ENCODE measurements at places on chromosomes 16 and 17.

DNA sequence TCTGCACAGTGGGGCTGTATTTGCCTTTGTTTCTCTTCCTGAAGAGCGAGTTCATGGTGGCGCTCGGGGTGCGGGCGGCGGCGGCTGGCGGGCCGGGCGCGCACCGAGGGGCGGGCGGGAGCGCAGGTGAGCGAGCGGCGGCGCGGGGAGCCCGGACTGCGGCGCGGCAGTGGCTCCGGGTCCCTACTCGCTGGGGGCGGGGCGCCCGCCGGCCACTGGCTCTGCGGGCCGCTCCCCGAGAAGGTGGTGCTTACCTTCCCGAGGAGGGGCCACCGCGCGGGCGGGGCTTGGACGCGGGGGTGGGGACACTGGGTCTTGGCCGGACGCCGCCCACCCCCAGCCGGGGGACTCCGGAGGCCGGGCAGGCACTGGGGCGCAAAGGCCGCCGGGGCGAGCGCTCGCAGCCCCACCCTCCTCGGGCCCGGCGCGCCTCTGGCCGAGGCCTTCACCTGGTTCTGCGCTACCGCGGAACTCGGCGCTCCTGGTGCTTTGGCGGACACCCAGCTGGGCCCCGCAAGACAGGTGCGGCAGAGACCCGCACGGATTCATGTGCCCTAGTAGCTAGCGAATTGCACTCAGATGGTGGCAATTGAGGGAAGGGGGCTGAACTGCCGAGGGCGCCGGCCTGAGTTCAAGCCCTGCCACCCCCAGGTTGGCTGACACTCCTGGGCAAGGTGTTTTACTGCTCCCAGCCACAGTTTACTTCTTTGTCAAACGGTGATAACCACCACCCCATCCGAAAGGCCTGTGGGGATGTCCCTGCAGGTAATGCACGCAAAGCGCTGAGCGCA is at the start of gene PPL:
TSS of gene PPL (minus strand) at position 158 of the 791 bp plus-strand sequence. CDS start at position 55, 103 bp downstream.
- no peak for DNase-seq

DNA sequence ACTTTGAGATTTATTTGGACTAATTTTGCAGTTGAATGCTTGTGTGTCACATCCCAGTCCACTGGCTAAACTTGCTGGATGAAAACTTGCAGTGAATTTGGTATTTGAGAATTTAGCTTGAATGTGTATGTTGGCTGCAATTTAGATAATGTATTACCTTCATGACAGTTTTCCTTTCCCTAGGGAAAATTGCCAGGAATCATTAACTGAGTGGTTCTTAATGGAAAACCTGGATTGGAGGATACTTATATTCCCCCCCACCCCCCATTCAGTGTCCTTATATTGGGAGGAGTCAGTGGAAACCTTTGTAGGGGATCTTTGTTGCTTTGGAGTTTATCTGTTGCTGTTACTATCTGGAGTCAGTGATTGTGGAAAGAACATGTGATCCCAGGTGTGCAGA is 67.6 kb downstream of the KPNA2 start:
- DNase-seq, result no peak

DNA sequence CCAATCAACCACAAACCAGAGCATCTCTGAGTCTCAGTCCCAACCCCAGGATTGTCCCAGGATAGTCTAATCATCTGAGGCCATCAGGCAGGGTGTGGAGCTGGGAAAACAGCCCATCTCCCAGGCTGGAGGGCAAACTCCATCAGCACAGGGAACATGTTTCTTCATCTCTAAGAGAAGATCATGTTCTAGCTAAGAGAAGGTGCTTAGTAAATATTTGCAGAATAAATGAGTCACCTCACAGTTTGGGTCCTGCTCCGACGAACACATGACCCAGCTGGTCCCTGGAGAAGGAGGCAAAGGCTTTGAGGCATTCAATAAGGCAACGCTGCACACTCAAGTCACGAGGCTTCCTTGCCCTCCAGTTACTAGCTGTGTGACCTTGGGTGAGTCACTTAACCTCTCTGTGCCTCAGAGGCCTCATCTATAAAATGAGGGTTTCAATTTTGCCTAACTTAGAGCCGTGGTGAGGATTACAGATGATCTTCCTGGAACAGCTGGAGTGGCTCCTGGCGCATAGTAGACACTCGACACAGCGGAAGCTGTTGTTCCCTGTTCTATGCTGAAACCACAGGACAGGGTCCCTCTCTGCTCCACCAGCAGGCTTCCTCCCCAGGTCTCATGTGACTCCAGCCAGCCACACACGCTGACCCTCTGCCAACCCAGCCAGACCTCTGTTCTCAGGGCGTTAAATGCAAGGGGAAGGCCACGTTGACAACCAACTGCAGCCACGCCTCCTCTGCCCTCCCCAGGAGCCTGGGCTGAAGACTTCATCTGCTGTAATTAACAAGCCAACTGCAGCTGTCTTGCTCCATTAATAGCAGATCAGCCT is 10.3 kb upstream of the RPL38 start:
- no peak for DNase-seq

GRCh38 chr16:31421587-31421986 is 6.6 kb downstream of the COX6A2 start:
- peak; percentile 84 for DNase-seq

- DNase-seq, result no peak
Measured at GRCh38 chr16:8923199-8923598, 40.5 kb downstream of the USP7 start.

DNA sequence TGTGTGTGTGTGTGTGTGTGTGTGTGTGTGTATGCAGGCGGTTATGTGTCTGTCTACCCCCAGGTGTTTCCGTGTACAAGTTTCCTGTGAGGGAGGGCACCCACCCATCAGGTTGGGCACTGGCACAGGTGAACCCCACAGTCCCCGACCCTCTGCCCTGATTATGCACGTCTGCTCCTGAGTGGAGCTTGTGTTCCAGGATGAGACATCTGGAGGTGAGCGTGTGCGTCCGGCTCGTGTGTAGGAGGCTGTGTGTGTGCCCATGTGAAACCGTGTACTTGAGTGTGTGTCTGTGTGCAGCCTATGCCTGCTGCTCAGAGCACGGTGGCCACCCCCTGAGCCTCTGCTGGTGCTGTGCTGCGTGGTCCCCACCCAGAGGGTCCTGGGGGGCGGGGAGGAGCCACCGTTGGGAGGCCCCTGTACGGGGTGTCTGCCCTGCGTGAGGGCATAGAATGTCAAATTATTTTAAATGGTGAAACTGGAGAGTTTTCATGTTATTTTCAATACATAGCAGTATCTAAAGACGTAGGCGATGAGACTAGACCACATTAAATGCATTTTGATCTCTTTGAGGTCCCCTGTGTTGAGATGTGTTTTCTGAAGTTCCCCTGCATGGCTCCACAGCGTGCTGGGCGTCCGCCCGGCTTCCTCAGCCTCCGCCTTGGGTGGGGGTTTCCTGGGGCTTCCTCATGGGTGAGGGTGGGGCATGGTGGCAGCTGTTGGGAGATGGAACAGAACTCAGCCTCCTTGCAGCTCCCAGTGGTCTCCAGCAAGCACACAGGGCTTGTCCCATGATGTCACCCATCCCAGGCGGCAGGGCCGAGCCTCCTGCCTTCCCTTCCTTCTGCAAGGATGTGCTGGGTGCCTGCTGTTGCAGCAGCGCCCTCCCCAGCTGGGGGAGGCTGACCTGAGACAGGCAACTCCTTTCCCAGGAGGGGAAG is 43.4 kb downstream of the KCNJ12 start:
- no peak for DNase-seq

DNA sequence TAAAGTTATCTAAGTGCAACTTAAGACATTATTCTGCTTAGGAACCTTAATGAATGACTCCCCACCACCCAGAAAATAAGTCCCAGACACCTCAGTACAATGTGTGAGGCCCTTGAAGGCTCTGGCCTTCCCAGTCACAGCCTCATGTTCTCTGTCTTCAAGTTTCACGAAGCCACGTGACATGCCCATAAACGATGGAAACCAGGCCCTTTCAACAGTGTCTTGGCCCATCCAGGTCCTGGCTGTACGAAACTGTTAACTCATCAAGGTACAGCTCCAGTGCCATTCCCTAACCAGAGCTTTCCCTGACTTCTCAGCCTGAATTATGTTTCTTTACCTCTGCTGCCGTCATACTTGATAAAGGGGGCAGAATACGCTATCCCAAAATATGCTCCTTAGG is 69.0 kb downstream of the ARHGAP17 start:
- no peak for DNase-seq
